Kidney epithelial cell (primary cell): ENCODE measurements at places on chromosomes 6 and 20. TPM values are rescaled to one million over a fixed set of nuclear protein-coding genes. Genes with fewer than 3 reads are reported as not detected.

Gene SUMO4
- 0.96 TPM in 1 of 2 replicates, not detected in the other for total RNA-seq

Gene TASP1
- 10.6 and 13.3 TPM in 2 replicates for total RNA-seq

Gene GRM1
- total RNA-seq = under 0.01 TPM in 1 of 2 replicates, not detected in the other

Gene SOBP
- 1.2 and 1.8 TPM in 2 replicates for total RNA-seq

Gene TRIM10
- total RNA-seq = not detected in 2 replicates

Gene BPIFB2
- total RNA-seq = not detected in 2 replicates
